CD4-positive, CD25-positive, alpha-beta regulatory T cell (primary cell): ENCODE measurements at places on chromosomes 7 and 10. TPM values are rescaled to one million over a fixed set of nuclear protein-coding genes. Genes with fewer than 3 reads are reported as not detected.

The MET gene
- not detected for polyA plus RNA-seq

The CRPPA gene
- polyA plus RNA-seq = not detected

The SEM1 gene
- polyA plus RNA-seq = 165 TPM

The CLCN1 gene
- not detected for polyA plus RNA-seq

The RNF133 gene
- polyA plus RNA-seq = not detected

The WASHC2A gene
- 10.5 TPM for polyA plus RNA-seq

The SEMA3A gene
- not detected for polyA plus RNA-seq

The PPP1R17 gene
- not detected for polyA plus RNA-seq

The PRRT4 gene
- polyA plus RNA-seq = not detected

The NKX1-2 gene
- polyA plus RNA-seq = not detected

The SLC18A2 gene
- polyA plus RNA-seq = not detected

The GPR15LG gene
- not detected for polyA plus RNA-seq

The OPALIN gene
- not detected for polyA plus RNA-seq

The GSDME gene
- 0.15 TPM for polyA plus RNA-seq

The GATAD1 gene
- 6.1 TPM for polyA plus RNA-seq

The PLEKHS1 gene
- not detected for polyA plus RNA-seq

The FKBP6 gene
- polyA plus RNA-seq = not detected

GRCh38 chr10:59575269-59575668 is 134.4 kb downstream of the SLC16A9 start:
- H3K4me1 ChIP-seq = no peaks in the 10 kb centered on the region
- no peaks in the 10 kb centered on the region for H3K36me3 ChIP-seq
- no peak for DNase-seq
- no peak overlapping the region for H3K4me3 ChIP-seq

DNA sequence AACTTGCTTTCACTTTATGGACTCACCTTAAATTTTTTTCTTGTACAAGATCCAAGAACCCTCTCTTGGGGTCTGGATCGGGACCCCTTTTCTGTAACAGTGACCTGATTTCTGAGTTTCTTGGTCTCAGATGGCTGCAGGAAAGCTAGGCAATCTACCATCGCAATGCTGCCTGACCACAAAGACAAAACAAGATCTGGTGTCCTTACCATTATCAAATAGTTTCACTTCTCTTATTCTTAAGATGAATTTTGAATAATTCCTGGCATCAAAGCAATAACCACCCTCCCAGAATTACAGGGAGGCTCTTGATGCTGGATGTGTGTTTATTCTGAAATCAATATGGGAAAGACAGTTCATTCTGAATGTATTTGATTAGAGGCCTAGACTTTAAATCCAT is 77.4 kb upstream of the FRMD4A start:
- peaks cover 6% of the 10 kb centered on the region for H3K4me1 ChIP-seq
- no peak overlapping the region for H3K4me3 ChIP-seq
- DNase-seq = no peak
- no peaks in the 10 kb centered on the region for H3K36me3 ChIP-seq
- no peak overlapping the region for H3K27ac ChIP-seq

- peaks cover 39% of the 10 kb centered on the region for H3K4me1 ChIP-seq
- peak overlapping the region; percentile 68 for H3K27ac ChIP-seq
- H3K36me3 ChIP-seq = peaks cover 40% of the 10 kb centered on the region
Measured at GRCh38 chr7:150568714-150569113, 1.5 kb downstream of the GIMAP4 start.

DNA sequence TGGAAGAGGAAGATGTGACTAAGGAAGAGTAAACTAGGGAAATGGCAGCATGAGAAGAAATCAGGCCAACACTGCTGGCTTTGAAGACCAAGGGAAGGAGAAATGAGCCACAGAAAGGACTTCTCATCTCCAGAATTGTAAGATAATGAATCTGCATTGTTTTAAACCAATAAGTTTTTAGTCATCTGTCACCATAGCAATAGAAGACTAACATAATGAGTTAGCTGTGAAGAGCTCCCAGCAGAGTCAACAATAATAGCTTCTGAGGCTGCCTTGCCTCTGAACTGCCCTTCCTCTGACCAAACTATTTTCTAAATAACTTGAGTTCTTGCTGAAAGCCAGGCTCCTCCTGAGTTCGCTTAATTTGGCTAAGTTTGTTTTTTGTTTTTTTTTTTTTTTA is 103.6 kb downstream of the CACNA2D1 start:
- H3K4me3 ChIP-seq = no peak overlapping the region
- no peaks in the 10 kb centered on the region for H3K36me3 ChIP-seq
- no peaks in the 10 kb centered on the region for H3K4me1 ChIP-seq
- H3K27me3 ChIP-seq = no peaks in the 10 kb centered on the region
- no peak for DNase-seq

DNA sequence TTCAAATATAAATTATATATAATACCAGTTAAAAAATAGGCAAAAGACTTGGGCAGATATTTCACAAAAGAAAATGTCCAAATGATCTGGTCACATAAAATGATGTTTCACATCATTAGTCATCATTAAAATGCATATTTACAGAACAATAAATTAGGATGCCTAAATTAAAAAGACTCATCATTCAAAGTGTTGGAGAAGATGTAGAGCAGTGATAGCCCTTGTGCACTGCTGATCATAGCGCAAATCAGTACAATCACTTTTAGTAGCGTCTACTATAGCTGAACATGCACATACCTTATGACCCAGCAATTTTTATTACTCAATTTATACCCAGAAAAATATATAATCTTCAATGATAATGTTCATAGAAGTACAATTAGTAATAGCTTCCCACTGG is 333.3 kb upstream of the ETV1 start:
- H3K27ac ChIP-seq = no peak overlapping the region
- H3K4me3 ChIP-seq = no peak overlapping the region
- DNase-seq = no peak
- H3K27me3 ChIP-seq = no peaks in the 10 kb centered on the region
- no peaks in the 10 kb centered on the region for H3K4me1 ChIP-seq

- H3K4me3 ChIP-seq = peak overlapping the region; percentile 97
- peak overlapping the region; percentile 100 for H3K27ac ChIP-seq
- DNase-seq = peak; percentile 96
- H3K27me3 ChIP-seq = no peaks in the 10 kb centered on the region
Measured at GRCh38 chr7:105013221-105013815, 687 bp upstream of the KMT2E start.

GRCh38 chr7:134509010-134509409 is 18.4 kb upstream of the AKR1B10 start:
- H3K27me3 ChIP-seq = no peaks in the 10 kb centered on the region
- H3K27ac ChIP-seq = no peak overlapping the region
- no peaks in the 10 kb centered on the region for H3K36me3 ChIP-seq
- no peak overlapping the region for H3K4me3 ChIP-seq

GRCh38 chr10:112362833-112363232 is 11.1 kb upstream of the ACSL5 start:
- no peaks in the 10 kb centered on the region for H3K36me3 ChIP-seq
- H3K4me3 ChIP-seq = no peak overlapping the region
- no peaks in the 10 kb centered on the region for H3K27me3 ChIP-seq
- DNase-seq = no peak
- H3K27ac ChIP-seq = no peak overlapping the region
- no peaks in the 10 kb centered on the region for H3K4me1 ChIP-seq

- DNase-seq = no peak
- no peak overlapping the region for H3K27ac ChIP-seq
- H3K36me3 ChIP-seq = no peaks in the 10 kb centered on the region
- H3K4me1 ChIP-seq = no peaks in the 10 kb centered on the region
Measured at GRCh38 chr7:542713-543500, 23.3 kb upstream of the PDGFA start.

DNA sequence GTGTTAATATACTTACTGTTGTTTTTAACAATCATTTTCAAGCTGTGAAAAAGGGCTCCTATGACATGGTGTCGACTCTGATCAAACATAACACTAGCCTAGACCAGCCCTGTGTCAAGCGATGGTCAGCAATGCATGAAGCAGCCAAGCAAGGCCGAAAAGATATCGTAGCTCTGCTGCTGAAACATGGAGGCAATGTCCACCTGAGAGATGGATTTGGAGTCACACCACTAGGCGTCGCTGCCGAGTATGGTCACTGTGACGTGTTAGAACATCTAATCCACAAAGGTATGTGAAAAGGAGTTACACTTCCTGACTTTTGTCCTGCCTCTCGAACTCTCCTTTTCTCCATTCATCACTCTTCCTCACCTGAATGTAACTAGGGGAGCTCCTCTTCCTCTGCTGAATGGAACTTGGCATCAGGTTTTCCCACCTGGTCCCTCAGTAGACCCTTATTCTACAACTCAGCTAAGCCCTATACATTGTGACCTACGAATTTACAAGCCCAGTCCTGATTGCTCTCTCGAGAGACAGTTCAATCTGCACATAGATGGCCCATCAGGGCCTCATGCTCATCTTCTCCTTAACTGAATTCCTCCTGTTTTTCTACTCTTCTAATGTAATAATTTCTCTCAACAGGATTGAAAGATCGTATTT is 23.0 kb downstream of the ASB15 start:
- H3K27me3 ChIP-seq = no peaks in the 10 kb centered on the region
- no peak overlapping the region for H3K4me3 ChIP-seq
- peak; percentile 71 for DNase-seq
- H3K27ac ChIP-seq = no peak overlapping the region

GRCh38 chr7:20798081-20798693 is 11.5 kb upstream of the SP8 start:
- peak; percentile 29 for DNase-seq
- H3K4me1 ChIP-seq = peaks cover 17% of the 10 kb centered on the region
- H3K27ac ChIP-seq = no peak overlapping the region
- peaks cover 58% of the 10 kb centered on the region for H3K27me3 ChIP-seq

DNA sequence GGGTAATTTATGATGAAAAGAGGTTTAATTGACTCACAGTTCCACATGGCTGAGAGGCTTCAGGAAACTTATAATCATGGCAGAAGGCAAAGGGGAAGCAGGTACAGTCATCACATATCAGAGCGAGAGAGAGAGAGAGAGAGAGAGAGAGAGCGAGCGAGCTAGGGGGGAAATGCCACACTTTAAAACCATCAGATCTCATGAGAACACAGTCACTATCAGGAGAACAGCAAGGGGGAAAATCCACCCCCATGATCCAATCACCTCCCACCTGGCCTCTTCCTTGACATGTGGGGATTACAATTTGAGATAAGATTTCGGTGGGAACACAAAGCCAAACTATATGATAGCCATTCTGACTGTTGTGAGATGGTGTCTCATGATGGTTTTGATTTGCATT is 576.3 kb downstream of the GFRA1 start:
- no peak for DNase-seq
- no peak overlapping the region for H3K27ac ChIP-seq
- no peak overlapping the region for H3K4me3 ChIP-seq
- H3K36me3 ChIP-seq = no peaks in the 10 kb centered on the region
- no peaks in the 10 kb centered on the region for H3K27me3 ChIP-seq

- H3K27me3 ChIP-seq = no peaks in the 10 kb centered on the region
- H3K4me1 ChIP-seq = no peaks in the 10 kb centered on the region
- no peak for DNase-seq
- H3K36me3 ChIP-seq = no peaks in the 10 kb centered on the region
Measured at GRCh38 chr7:132161976-132162375, 414.3 kb downstream of the PLXNA4 start.

DNA sequence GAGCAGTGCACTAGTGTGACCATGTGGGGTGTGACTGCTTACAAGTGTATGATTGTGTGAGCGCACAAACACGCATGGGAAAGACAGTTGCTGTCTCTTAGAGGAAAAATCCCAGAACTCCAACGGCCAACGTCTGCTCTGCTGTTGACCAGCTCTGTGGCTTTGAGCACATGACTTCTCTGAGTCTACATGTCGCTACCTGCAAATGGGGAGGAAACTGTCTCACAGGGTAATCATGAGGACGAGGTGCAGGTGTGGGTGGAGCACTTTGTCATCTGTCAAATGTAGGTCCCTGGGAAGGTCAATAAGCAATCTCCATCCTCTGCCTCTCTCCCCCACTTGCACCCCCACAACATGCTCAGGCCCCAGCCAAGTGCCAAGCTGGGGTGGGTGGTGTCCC is 31.2 kb upstream of the TLX1 start:
- H3K27me3 ChIP-seq = peaks cover 11% of the 10 kb centered on the region
- H3K27ac ChIP-seq = no peak overlapping the region
- peaks cover 5% of the 10 kb centered on the region for H3K4me1 ChIP-seq
- no peak overlapping the region for H3K4me3 ChIP-seq
- DNase-seq = no peak

- no peaks in the 10 kb centered on the region for H3K27me3 ChIP-seq
- no peak overlapping the region for H3K4me3 ChIP-seq
- no peak overlapping the region for H3K27ac ChIP-seq
- no peaks in the 10 kb centered on the region for H3K4me1 ChIP-seq
Measured at GRCh38 chr7:148447221-148447849, 143.2 kb upstream of the C7orf33 start.

- H3K4me3 ChIP-seq = no peak overlapping the region
- H3K4me1 ChIP-seq = peaks cover 30% of the 10 kb centered on the region
- H3K36me3 ChIP-seq = no peaks in the 10 kb centered on the region
- no peak for DNase-seq
- no peak overlapping the region for H3K27ac ChIP-seq
Measured at GRCh38 chr7:24899905-24900304, 80.1 kb downstream of the OSBPL3 start.

GRCh38 chr10:35650894-35651293 is 8.8 kb upstream of the FZD8 start:
- H3K4me3 ChIP-seq = no peak overlapping the region
- H3K4me1 ChIP-seq = no peaks in the 10 kb centered on the region
- peaks cover 2% of the 10 kb centered on the region for H3K27me3 ChIP-seq
- no peak for DNase-seq
- H3K27ac ChIP-seq = no peak overlapping the region
- H3K36me3 ChIP-seq = no peaks in the 10 kb centered on the region

- peaks cover 21% of the 10 kb centered on the region for H3K27me3 ChIP-seq
- H3K4me3 ChIP-seq = peak overlapping the region; percentile 87
- peaks cover 3% of the 10 kb centered on the region for H3K4me1 ChIP-seq
Measured at GRCh38 chr10:96089116-96089515, 41.0 kb upstream of the ZNF518A start.
